Heart left ventricle (tissue), 16 donors: ENCODE measurements at places on chromosomes 7 and 10.
A peak's percentile ranks its signal among the peaks of the same experiment; 100 is the strongest.

- DNase-seq = no peak
These were observed 756.0 kb downstream of the KCNMA1 start for GRCh38 chr10:76881477-76882220.

GRCh38 chr10:59088912-59089573 lies 87.4 kb upstream of the PHYHIPL start:
- no peak for DNase-seq

GRCh38 chr7:12839508-12840153 lies 152.2 kb downstream of the ARL4A start:
- no peak for DNase-seq

DNA sequence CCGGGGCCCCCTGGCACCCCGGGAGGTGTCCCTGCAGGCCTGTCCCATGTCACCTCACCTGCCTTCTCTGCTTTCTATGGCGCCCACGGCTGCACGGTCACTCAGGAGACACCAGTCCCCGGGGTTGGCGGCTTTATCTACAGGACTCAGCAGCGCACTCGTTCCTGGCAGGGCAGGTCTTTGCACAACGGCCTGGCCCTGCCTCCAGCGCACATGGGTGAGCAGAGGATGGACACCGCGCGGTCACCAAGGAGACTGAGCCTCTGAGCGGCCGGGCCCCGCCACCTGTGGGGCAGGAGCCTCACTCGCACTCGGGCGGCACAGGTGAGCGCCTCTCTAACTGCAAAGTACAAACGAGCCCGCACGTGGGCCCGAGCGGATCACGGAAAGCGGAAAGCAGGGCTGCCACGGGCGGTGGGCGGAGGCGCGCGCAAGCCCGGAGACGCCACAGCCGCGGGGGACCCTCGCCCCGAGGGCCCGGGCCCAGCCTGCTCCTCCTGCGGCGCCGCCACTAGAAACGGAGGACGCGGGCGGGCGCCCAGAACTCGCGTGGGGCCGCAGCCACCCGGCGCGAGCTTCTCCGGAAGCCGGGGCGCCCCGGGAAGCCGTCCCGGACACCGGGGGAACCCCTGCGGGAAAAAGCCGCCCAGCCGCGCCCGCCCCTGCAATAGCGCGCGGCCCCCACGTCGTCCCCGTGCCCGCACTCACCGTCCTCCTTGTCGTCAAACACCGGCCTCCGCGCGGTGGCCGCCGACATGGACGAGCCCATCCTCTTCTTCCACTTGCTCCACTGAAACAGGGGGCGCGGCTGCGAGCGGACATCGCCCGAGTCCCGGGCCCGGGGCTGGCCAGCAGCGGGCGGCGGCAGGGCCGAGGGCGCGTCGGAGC lies 642 bp downstream of the STK32C start:
- DNase-seq = peak; percentile 56

DNA sequence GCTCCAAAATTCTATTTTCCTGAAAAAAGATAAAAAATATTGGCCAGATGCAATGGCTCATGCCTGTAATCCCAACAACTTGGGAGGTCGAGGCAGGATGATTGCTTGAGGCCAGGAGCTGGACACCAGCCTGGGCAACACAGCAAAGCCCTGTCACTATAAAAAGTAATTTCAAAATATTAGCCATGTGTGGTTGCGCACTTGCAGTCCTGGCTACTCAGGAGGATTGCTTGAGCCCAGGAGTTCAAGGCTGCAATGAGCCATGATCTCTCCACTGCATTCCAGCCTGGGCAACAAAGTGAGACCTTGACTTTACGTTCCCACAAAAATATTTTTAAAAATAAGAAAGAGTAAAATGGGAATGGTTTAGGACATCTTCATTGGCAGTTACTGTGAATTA lies 104.1 kb upstream of the AFAP1L2 start:
- no peak for DNase-seq

DNA sequence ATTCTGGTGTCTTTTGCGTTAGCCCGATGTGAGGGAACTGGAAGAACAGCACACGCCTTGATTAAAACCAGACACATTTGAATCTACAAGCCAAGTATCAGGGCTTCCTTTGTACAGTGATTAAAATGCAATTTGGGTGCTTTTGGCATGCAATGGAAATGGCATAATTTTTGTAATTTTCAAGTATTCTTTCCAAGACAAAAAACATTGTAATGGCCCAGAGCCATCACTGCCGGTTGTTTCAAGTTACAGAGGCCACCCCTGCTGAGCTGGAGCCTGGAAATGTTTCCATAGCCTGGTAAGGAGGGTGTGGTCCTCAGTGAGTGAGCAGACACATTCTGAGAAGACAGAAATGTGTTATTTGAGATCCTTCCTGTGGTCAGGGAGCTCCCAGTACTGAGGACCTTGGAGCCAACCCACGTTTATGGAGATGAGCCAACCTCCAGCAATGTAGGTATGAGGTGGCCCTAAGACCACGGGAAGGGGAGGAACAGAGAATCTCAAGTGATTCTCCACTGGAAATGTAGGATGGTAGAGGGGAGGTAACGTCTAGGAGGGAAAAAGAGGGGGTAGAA lies 20.9 kb downstream of the TEX36 start:
- no peak for DNase-seq

GRCh38 chr7:132028144-132028920 lies 471.9 kb upstream of the PODXL start:
- DNase-seq = no peak

DNA sequence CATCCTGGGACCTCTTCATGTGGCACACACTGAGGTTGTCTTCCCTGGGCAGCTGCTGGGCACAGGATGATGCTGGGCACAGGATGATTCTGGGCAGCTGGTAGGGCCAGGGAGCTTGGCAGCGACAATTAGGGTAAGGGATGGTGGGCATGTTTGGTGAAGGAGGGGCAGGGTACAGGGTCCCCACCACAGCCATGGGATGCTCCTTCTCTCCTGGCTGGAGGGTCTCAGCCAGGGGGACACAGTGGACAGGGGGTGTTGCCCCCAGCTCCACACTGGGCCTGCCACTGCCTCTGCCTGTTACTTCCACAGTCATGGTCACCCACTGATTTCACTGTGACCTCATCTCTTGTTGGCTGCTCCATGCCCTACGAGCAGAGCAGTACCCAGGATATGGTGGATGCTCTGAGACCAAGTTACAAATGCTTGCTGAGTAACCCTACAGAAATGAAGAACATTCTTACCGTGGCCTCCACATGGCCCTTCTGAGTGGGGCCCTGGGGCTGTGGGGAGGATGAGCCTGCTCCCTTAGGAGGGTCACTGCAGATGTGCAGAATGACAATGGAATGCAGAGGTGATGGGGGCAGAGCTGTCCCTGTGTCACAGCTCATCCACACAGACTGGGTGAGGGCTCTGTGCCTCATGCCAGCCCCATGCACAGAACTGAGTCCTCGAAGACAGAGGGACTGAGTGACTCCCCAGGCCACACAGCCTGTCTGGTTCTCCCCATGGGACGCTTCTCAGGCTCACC lies 28.4 kb upstream of the RET start:
- DNase-seq = no peak

- DNase-seq = peak; percentile 64
These were observed 627 bp downstream of the DUSP5 start for GRCh38 chr10:110498087-110498981.

GRCh38 chr7:159139202-159139601 lies 5.5 kb downstream of the VIPR2 start:
- no peak for DNase-seq

- DNase-seq = no peak
These were observed 2.2 kb upstream of the SKIDA1 start for GRCh38 chr10:21527598-21528235.

GRCh38 chr10:98555021-98555619 lies 108.4 kb upstream of the HPS1 start:
- DNase-seq = no peak

DNA sequence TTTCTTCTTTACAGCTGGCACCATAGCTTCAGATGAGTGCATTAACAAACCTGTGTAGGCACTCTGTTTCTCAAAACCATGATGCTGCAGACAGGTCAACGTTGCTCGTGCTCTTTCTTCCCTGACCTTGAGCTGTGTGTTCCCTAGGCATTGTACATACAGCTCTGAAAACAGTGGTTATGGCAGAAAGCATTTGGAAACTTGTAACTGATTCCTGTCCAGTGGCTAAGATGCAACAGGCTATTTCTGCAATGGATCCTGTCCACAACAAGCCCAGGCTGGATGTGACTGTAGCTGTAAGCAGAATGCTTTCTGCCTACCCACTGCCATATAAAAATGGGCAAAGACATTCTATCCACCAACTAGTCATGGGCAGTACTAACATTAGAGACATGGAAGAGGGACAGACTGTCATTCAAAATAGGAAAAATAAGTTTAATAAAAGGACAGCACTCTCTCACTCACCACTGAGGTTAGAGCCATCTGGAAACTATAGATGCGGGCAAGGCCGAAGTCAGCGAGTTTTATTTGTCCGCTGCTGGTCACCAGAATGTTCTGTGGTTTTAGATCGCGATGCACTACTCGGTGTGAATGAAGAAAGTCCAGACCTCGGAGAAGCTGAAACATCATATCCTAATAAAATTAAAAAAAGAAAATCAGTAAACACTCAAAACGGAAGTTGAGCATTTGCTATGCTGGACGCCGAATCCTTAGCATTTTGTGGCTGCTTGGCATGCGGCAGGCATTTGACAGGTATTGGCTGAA lies 111.0 kb downstream of the CDK6 start:
- DNase-seq = no peak

DNA sequence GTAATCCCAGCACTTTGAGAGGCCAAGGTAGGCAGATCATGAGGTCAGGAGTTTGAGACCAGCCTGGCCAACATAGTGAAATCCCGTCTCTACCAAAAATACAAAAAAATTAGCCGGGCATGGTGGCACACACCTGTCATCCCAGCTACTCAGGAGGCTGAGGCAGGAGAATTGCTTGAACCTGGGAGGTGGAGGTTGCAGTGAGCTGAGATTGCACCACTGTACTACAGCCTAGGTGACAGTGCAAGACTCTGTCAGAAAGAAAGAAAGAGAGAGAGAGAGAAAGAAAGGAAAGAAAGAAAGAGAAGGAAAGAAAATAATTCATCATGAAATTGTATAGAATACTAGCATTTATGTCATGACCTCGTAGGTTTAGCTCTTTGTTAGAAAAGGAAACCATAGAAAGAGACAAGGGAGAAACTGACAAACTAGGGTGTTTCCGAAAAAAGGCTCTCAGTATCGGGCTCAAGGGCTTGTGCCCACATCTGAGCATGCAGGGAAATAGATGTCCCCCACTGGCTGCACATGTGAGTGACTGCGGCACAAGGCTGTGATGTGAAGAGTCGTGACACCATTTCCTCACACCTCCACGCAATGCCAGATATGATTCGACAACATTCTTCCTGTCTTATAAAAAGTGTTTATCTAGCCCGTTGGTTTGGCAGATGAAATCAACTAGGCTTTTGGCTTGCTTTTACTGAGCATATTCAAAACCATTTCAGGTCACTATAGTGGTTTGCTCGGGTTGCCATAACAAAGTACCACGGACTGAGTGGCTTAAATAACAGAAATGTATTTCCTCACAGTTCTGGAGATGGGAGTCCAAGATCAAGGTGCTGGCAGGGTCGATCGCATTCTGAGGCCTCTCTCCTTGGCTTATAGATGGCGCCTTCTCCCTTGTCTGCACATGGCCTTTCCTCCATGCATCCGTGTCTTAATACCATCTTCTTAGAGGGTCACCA lies 2.0 kb downstream of the SRGN start:
- DNase-seq = no peak

DNA sequence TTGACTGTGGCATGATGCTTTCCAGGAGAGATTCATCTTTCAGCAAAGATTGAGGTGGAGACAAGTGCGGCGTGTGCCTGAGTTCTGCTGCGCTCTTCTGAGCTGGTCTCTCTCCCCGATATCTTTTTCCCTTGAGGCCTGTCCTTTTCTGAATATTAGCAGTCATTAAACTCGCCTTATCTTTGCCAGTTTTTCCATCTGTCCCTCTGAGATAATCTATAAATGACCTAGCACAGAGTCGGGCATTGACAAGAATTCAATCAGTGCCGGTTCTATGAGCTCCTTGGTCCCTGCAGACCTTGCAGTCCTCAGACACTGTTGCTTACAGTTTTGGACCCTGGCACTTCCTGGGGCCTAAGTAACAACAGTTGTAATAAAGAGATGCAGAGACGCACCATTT lies 89.7 kb upstream of the IKZF1 start:
- no peak for DNase-seq

DNA sequence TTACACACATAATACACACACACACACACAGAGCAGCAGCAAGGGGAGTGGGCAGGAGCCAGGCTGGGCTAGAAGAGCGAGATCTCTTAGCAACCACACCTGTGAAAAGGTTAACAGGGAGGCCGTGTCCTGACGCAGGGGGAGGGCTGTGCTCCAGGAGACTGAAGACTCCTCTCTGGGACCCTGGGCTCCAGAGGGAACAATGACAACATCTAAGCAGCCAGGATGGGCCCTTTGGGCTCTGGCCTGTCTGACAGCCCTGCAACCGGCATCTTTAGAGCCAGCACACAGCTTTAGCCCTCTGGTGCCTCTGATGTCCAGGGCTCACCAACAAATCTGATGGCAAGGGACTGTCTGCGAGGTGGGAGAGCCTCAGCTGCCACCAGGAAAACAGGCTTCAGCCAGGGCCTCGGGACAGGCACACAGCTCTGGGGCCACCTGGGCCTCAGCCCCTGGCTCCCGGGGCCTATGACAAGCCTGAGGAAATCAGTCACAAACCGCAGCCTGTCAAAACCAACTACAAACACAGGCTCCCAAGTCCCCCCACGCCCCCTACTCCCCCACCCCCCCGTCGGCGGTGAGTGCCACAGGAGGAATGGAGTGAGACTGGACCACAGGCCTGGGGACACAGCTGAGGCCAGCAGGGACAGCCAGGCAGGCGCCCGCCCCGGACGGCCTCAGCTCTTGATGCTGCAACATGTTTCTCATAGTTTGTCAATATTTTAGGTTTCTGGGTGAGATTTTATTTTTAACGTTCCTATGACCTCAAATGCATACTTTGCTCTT lies 102.8 kb downstream of the TNS3 start:
- DNase-seq = no peak

DNA sequence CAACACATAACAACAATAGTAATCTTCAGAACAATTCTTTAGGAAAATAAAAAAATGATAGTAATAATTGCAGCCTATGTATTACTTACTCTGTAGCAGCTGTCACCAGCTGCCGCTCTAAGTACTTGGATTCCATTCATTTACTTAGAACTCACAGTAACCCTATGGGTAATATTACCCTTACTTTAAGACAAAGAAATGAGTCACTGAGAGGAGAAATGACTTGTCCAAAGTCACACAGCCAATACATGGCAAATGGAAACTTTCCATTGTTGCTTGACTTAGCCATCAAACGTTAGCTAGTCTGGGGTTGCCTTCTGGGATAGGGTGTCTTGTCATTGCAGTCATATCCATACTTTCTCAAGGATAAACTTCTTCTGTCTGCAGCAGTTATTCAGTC lies 3.6 kb downstream of the CCNY start:
- no peak for DNase-seq

DNA sequence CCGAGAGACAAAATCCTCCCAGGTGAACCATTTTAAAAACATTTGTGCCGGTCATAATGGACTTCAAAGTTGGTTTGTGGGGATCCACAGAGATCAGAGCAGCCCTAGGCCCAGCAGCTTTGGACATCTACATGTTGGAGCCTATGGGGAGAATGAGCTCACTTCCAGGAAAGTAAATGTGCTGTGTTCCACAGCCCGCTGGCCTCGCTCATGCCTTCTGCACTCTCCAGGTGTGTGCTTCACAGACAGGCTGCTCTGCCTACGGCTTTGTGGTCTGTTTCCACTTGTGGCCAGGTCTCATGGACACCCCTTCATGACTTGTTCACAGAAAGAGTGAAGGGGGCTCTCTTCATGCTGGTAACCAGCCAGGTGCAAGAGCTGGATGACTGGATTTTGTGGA lies 141.6 kb downstream of the ADARB2 start:
- DNase-seq = no peak

GRCh38 chr10:131898061-131898460 lies 2.7 kb upstream of the PPP2R2D start:
- no peak for DNase-seq

- DNase-seq = no peak
These were observed 29.6 kb upstream of the ZNF467 start for GRCh38 chr7:149802966-149803365.
